H1 (cell line): ENCODE measurements at places on chromosomes 5 and 9. TPM values are rescaled to one million over a fixed set of nuclear protein-coding genes. Genes with fewer than 3 reads are reported as not detected.

GRCh38 chr9:88464851-88465250 lies 70.1 kb upstream of the NXNL2 start:
- no peak overlapping the region for H3K4me3 ChIP-seq
- H3K27me3 ChIP-seq = no peaks in the 10 kb centered on the region
- DNase-seq = no peak
- H3K27ac ChIP-seq = no peak overlapping the region
- H3K36me3 ChIP-seq = peaks cover 34% of the 10 kb centered on the region
- H3K4me1 ChIP-seq = no peaks in the 10 kb centered on the region

DNA sequence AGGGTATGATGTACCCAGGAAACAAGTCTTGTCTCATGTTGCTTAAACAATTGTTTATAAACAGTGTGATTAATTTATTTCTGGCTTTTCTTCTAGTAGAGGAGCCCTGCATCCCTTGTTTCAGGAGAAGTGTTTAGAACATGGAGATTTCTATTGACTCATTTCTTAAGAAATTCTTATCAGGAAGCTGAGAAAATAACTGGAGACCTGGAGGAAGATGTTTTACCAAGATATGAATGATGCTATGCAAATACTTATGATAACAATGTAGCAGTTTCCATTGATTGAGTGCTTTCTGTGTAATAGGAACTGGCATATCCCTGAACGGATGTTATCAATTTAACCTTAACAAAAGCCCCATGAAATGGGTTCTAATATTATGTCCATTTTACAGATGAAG lies 108.6 kb downstream of the FBXO38 start:
- H3K4me1 ChIP-seq = no peaks in the 10 kb centered on the region
- H3K4me3 ChIP-seq = no peak overlapping the region
- no peaks in the 10 kb centered on the region for H3K27me3 ChIP-seq
- no peaks in the 10 kb centered on the region for H3K36me3 ChIP-seq
- H3K27ac ChIP-seq = no peak overlapping the region

Gene CTSL
- 34.4 and 38.2 TPM in 2 replicates for total RNA-seq

DNA sequence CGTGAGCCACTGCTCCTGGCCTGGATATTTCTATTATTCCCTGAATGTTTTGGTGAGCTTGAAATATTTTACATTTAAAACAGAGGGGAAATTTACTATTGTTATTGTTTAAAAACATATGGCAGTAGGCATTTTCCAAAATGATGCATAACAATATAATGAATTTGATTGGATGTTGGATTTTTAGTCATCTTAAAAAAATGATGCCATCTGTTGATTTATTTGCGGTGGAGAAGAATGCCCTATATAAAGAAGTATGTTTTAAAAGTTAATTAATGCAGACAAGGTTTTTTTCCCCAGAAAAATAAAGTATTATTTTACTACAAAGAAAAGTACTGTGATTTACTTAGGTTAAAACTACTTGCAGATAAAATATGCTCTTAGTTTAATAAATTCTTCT lies 33.4 kb upstream of the ARRDC3 start:
- H3K4me1 ChIP-seq = no peaks in the 10 kb centered on the region
- DNase-seq = no peak
- no peak overlapping the region for H3K4me3 ChIP-seq
- no peaks in the 10 kb centered on the region for H3K27me3 ChIP-seq
- H3K36me3 ChIP-seq = no peaks in the 10 kb centered on the region

GRCh38 chr5:131488463-131488862 lies 146.6 kb downstream of the RAPGEF6 start:
- no peak overlapping the region for H3K4me3 ChIP-seq
- DNase-seq = no peak
- no peak overlapping the region for H3K27ac ChIP-seq
- no peaks in the 10 kb centered on the region for H3K27me3 ChIP-seq
- no peaks in the 10 kb centered on the region for H3K4me1 ChIP-seq
- H3K36me3 ChIP-seq = no peaks in the 10 kb centered on the region; the same call in 1 of the 2 replicates

- no peak for DNase-seq
- no peak overlapping the region for H3K4me3 ChIP-seq
- H3K36me3 ChIP-seq = peaks cover 11% of the 10 kb centered on the region
- H3K4me1 ChIP-seq = peaks cover 4% of the 10 kb centered on the region
- H3K27ac ChIP-seq = no peak overlapping the region
Measured at GRCh38 chr5:78630047-78630446, 18.5 kb downstream of the LHFPL2 start.

Gene MINAR2
- 0.17 TPM in 1 of 2 replicates, not detected in the other for total RNA-seq

Gene ALDOB
- not detected in 2 replicates for total RNA-seq

DNA sequence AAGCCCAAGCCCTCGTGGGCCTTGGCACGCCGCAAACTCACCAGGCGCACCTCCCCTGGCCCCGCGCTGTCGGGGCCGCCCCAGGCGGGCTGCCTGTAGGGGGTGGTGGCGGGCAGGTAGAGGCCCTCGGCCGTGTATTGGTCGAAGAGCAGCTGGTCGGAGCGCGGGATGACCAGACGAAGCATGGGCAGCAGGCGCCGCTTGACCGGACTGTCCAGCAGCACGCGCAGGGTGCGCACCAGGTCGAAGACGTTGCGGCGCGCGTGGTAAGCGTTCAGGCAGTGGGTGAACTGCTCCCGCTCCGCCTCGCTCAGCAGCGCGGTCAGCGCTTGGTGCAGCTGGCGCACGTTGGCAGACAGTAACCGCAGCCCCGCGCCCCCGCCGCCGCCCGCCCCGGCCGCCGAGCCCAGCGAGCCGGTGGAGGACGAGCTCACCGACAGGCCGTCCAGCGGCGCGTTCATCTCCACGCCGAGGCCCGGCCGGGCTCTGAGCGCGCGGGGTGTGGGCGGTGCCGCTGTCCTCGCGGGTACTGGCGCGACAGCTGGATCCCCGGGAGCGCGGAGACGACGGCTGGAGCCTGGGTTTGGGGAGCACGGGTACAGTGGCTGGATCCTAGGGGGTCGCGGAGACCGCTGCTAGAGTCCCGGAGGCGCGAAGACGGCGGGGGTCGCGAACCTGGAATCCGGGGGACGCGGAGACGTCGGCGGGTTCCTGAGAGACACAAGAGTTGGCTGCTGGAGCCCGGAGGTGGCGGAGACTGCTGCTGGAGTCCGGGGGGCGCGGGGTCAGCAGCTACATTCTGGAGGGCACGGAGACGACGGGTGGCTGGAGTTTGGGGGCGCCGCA lies 709 bp downstream of the WHRN start:
- peak; percentile 82 for DNase-seq
- peaks cover 10% of the 10 kb centered on the region for H3K4me1 ChIP-seq
- peak overlapping the region; percentile 62 for H3K4me3 ChIP-seq
- no peaks in the 10 kb centered on the region for H3K36me3 ChIP-seq
- H3K27me3 ChIP-seq = peaks cover 12% of the 10 kb centered on the region
- no peak overlapping the region for H3K27ac ChIP-seq

DNA sequence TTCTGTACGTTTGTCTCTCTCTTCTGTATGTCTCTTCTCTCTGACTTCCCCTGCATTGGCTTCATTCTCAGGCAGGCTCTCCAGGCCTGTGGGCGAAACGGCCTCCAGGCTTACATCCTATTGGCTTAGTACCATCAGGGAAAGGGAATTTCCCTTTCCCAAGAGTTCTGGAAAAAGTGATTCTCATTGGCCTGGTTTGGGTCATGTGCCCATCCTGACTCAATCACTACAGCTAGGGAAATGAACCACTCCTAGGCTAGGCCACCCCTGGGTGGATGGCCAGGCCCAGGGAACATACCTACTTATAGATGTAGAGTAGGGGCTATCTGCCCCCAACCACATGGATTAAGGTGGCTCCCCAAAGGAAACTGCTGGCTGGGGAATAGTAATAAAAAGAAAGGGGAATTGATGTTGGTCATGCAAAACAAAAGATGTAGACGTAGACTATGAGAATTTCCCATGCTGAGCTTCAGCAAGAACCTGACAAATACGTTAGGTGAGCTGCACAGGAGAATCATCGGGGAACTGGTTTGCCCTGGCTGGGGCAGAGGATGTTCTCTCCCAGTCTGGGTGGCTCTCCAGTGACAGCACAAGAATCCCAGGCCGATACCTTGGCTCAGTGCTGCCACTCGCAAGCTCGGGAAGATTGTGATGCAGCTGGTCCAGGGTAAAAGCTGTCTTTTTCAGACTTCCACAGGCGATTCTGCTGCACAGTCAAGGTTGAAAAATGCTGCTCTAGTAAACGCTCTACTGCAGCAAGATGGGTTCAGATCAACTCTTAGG lies 3.7 kb upstream of the EGR1 start:
- peaks cover 11% of the 10 kb centered on the region for H3K27me3 ChIP-seq
- no peak overlapping the region for H3K27ac ChIP-seq
- peaks cover under 1% of the 10 kb centered on the region; the same call in 1 of the 2 replicates for H3K36me3 ChIP-seq
- no peak for DNase-seq

- no peak overlapping the region for H3K27ac ChIP-seq
- H3K4me3 ChIP-seq = no peak overlapping the region
- no peaks in the 10 kb centered on the region; the same call in 1 of the 2 replicates for H3K36me3 ChIP-seq
- DNase-seq = no peak
Measured at GRCh38 chr9:136675477-136676296, 11.6 kb downstream of the AGPAT2 start.

Gene DNAJA1
- 159 and 169 TPM in 2 replicates for total RNA-seq

- no peak for DNase-seq
- no peaks in the 10 kb centered on the region for H3K4me1 ChIP-seq
- H3K36me3 ChIP-seq = no peaks in the 10 kb centered on the region
- no peak overlapping the region for H3K4me3 ChIP-seq
- no peaks in the 10 kb centered on the region for H3K27me3 ChIP-seq
Measured at GRCh38 chr5:14588145-14588544, 6.6 kb downstream of the OTULINL start.

- no peak overlapping the region for H3K27ac ChIP-seq
- H3K27me3 ChIP-seq = no peaks in the 10 kb centered on the region
- H3K36me3 ChIP-seq = no peaks in the 10 kb centered on the region
- no peaks in the 10 kb centered on the region for H3K4me1 ChIP-seq
- DNase-seq = no peak
Measured at GRCh38 chr5:107764976-107765804, 94.5 kb upstream of the EFNA5 start.

Gene PDCD1LG2
- total RNA-seq = not detected in 2 replicates

DNA sequence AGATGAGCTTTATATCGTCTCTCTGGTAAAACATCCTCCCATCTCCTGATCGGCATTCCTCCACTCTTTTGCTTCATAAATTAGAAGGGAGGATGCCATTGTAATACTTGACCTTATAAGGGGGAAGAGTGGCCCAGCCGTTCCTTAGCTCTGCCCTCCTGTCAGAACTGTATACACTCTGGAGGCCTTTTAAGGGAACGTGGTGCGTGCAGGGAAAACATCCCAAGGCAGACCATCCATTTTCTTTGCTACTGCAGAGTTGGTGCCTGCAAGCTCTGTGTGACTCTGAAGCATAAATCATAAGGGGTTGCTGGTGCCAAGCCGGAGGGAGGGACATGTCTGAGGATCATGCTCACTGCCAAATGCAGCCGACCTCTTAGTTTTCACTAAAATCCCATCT lies 90.4 kb downstream of the PGM5 start:
- H3K27ac ChIP-seq = no peak overlapping the region
- H3K4me1 ChIP-seq = no peaks in the 10 kb centered on the region
- DNase-seq = no peak

- H3K27ac ChIP-seq = no peak overlapping the region
- no peaks in the 10 kb centered on the region for H3K27me3 ChIP-seq
- no peak for DNase-seq
- no peaks in the 10 kb centered on the region for H3K4me1 ChIP-seq
Measured at GRCh38 chr9:131516100-131516499, 13.4 kb downstream of the POMT1 start.

- no peaks in the 10 kb centered on the region for H3K4me1 ChIP-seq
- H3K4me3 ChIP-seq = no peak overlapping the region
- DNase-seq = no peak
- no peak overlapping the region for H3K27ac ChIP-seq
- H3K27me3 ChIP-seq = no peaks in the 10 kb centered on the region
Measured at GRCh38 chr9:100170556-100170955, 71.5 kb downstream of the INVS start.

Gene SLC23A1
- total RNA-seq = not detected in 2 replicates

DNA sequence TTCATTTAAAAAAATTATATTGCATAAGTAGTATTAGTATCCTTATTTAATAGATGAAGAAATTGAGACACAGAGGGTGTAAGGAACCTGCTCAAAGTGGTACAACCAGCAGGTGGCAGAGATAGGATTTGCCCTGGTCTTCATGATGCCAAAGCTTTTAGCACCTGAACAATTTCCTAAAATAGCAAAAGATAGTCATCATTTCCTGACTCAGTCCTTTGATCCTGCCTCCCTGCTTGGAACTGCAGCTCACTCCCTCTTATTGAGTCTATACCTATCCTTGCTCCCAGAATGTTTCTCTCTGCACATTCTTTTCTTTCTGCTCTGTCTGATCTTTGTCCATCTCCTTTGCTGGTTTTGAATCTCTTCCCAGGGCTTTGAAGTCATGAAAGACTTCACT lies 155.8 kb downstream of the FRMD3 start:
- H3K36me3 ChIP-seq = no peaks in the 10 kb centered on the region
- no peak for DNase-seq
- no peaks in the 10 kb centered on the region for H3K27me3 ChIP-seq
- H3K4me1 ChIP-seq = no peaks in the 10 kb centered on the region

Gene PCDHB5
- total RNA-seq = 2.4 and 2.8 TPM in 2 replicates

GRCh38 chr9:137490532-137491186 lies 31.5 kb upstream of the NSMF start:
- H3K27me3 ChIP-seq = no peaks in the 10 kb centered on the region
- H3K27ac ChIP-seq = no peak overlapping the region
- DNase-seq = no peak
- H3K4me1 ChIP-seq = no peaks in the 10 kb centered on the region
- H3K36me3 ChIP-seq = no peaks in the 10 kb centered on the region

GRCh38 chr5:150309101-150309885 lies 6.6 kb upstream of the ARSI start:
- no peaks in the 10 kb centered on the region for H3K27me3 ChIP-seq
- H3K4me1 ChIP-seq = peaks cover 3% of the 10 kb centered on the region
- no peaks in the 10 kb centered on the region for H3K36me3 ChIP-seq

Gene KLF9
- 0.82 and 0.98 TPM in 2 replicates for total RNA-seq

GRCh38 chr5:94544031-94544650 lies 74.3 kb downstream of the KIAA0825 start:
- H3K4me3 ChIP-seq = no peak overlapping the region
- no peaks in the 10 kb centered on the region for H3K36me3 ChIP-seq
- no peak for DNase-seq
- H3K27me3 ChIP-seq = no peaks in the 10 kb centered on the region
- H3K4me1 ChIP-seq = no peaks in the 10 kb centered on the region
- no peak overlapping the region for H3K27ac ChIP-seq

- no peaks in the 10 kb centered on the region for H3K27me3 ChIP-seq
- H3K36me3 ChIP-seq = no peaks in the 10 kb centered on the region
- no peak overlapping the region for H3K4me3 ChIP-seq
- DNase-seq = no peak
- H3K27ac ChIP-seq = no peak overlapping the region
- H3K4me1 ChIP-seq = no peaks in the 10 kb centered on the region
Measured at GRCh38 chr9:121013911-121014310, 36.2 kb downstream of the C5 start.

DNA sequence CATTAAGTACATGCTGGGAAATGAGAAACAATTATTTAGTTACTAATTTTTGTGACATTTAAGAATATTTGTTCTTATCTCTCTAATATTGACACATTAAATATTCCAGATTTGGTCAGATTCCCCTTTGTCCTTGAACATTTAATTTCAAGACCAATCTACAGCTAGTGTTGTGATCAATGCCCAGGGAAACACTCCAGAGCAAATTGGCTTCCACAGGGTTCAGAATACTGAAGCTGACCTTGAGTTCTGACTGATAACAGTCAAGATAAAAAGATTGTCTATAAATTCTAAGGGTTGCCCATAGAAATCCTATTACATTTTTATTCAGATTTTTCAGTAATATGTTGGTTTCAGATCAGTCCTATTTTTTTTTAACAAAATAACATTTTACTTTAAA lies 31.3 kb downstream of the ZFYVE16 start:
- no peaks in the 10 kb centered on the region for H3K4me1 ChIP-seq
- H3K4me3 ChIP-seq = no peak overlapping the region
- no peak overlapping the region for H3K27ac ChIP-seq
- no peak for DNase-seq
